ENCODE measurements at places on chromosomes 2 and 18. TPM values are rescaled to one million over a fixed set of nuclear protein-coding genes. Genes with fewer than 3 reads are reported as not detected.

The FHOD3 gene
- 19.0 TPM for total RNA-seq

The LIMS2 gene
- 357 TPM for total RNA-seq

The LRRC30 gene
- not detected for total RNA-seq

The KLHL29 gene
- total RNA-seq = 18.8 TPM

The TLX2 gene
- total RNA-seq = 2.5 TPM

The FOXI3 gene
- total RNA-seq = not detected
